Activated T-cell treated with anti-CD3 and anti-CD28 coated beads for 48 hours (primary cell): ENCODE measurements at places on chromosomes 2 and 18.

DNA sequence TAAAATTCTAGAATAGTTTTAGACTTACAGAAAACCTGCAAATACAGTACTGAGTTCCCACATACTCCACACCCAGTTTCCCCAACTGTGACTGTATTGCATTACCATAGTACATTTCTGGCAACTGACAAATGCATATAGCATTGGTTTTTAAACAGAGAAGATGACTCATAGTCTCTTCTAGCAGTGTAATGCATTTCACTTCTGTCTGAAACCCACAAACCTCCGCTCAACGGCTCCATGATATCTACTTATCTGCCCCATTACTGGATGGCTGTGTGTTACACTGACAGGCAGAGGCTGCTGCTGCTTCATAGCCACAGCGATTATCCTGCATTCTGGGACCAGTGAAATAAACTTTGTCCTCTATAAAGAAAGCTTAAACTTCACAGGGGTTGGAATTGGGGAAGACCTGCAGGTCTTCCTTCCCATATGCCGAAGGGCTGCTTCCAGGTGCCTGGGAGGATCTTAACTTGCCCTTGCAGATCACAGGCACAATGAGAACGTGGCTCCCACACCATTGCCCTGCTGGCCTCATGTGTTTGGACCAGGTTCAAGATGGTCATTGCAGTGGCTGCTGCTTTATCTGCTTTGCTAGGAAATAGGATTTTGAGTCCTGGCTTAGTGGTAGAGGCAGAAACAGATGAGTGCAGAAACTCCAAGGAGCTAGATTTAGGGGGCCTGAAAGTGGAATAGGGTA lies 742.6 kb upstream of the HS6ST1 start:
- no peak for DNase-seq

- DNase-seq, result no peak
Observed at GRCh38 chr2:23757686-23758433, 169.1 kb downstream of the ATAD2B start.

DNA sequence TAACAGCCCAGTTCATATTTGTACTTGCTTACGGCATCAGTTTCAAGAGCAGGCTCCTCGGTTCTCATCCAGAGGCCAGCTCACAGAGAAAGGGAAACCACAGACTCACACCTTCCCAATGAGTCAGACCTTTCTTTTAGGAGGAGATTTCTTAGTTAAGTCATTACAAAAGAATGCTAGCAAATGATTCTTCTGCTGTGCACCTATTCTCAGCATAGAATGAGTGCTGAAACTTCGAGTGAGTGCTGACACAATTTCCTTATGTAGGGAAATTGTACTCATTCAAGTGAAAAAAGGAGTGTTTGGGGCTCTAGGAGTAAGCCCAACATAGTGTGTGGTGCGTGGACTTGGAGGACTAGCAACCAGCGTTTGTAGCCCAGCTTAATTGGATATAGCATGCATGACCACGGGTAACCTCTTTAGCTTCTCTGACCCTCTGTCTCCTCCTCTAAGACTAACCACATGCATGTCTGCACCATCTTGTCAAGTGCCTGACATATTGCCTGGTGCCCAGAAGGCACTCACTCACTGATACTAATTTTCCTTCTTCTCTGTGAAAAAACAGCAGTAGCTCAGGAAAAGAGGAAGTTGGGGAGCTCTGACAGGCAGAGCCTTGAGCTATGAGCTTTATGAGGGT lies 87.0 kb downstream of the ALPK2 start:
- peak; percentile 39 for DNase-seq

DNA sequence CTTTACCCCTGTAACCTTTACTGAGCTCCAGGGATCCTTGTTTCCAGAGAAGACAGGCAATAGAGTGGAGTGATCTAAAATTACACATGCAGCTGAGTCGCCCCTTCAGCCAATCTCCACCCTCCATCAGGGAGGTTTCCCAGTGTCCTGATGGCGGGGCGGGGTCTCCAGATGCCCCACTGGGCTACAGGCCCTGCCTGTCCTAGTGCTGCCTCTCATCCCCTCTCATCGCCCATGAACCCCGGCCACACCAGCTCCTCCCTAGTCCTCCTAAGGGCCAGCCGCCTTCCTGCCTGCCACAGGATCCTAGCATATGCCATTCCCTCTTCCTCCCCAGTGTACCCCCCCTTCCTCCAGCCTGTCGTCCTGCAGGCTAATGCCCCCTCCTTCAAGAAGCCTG lies 144.1 kb upstream of the GLI2 start:
- DNase-seq, result no peak

- DNase-seq, result no peak
Observed at GRCh38 chr2:165874445-165875039, 79.0 kb downstream of the TTC21B start.

DNA sequence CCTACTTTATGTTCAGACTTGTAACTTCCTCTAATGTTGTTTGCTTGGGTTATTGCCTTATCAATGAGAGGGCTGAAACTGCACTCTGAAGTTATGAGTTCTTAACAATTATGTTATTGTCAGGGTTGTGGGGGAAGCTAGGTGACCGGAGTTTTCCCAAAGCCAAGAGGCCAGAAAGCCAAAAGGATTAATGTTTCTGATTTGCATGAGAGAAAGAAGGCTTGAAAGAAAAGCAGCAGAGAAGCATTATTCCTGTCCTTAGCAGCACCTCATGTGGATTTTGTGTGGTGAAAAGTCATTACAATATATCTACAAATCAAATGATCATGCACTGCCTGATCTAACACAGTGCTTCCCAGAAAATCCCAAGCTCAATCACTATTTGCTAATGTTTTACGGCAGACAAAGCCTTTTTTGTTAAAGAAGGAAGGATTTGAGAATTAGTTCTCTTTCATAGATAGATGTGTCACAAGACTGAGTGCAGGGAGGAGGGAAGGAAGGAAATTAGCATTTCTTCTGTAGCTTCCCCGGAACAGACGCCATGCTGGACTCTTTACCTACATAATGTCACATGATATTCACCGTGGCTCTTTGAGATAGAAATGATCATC lies 203.2 kb downstream of the ALK start:
- no peak for DNase-seq

DNA sequence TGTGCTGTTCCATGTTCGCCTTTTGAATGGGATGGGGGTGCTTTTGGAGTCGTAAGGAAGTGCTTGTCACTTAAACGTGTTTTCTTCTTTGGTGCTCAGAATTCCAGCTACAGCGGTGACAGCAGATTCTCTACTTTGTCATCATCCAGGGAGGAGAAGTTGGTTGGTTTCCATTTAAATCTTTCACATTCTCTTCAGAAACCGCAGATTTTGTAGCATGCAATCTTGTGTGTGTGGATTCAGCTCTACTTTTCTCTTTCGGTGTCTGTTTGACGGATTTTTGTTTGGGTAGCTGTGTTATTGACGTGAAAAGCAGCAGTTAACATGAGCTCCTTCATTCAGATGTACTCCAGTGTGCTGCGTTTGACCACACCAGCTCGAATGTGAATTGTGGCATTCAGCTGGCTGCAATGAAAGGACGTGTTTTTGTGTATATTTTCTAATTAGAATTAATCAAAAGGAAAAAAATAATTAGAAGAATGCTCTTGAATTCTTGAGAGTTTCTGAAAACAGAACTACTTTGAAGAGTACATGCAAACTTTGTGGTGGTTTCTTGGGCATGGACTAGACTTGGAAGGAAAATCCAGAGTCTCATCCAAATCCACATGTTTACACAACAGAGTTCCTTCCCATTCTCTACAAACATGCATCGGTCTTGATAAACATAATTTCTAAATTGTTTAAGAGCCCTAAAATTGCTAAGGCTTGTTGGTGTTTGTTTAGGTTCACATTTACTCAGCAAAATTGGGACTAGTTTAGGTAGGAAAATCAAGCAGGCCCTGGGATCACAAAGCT lies 68.7 kb upstream of the RBM44 start:
- no peak for DNase-seq

- DNase-seq, result no peak
Observed at GRCh38 chr2:99485824-99486223, 4.0 kb downstream of the REV1 start.

GRCh38 chr2:53490659-53491058 lies 276.9 kb upstream of the CHAC2 start:
- DNase-seq, result no peak
